ENCODE measurements at places on chromosomes 1 and 21. TPM values are rescaled to one million over a fixed set of nuclear protein-coding genes. Genes with fewer than 3 reads are reported as not detected.
A peak's percentile ranks its signal among the peaks of the same experiment; 100 is the strongest.

GRCh38 chr1:37239225-37239740 is 205.0 kb upstream of the GRIK3 start:
- H3K27me3 ChIP-seq, result peaks cover 6% of the 10 kb centered on the region
- DNase-seq, result no peak
- peaks cover 42% of the 10 kb centered on the region for H3K4me1 ChIP-seq

ILDR2 gene
- 0.56 TPM for total RNA-seq

GRCh38 chr21:37587635-37588177 is 221.1 kb downstream of the DYRK1A start:
- DNase-seq, result no peak
- no peaks in the 10 kb centered on the region for H3K36me3 ChIP-seq
- peaks cover 2% of the 10 kb centered on the region for H3K4me1 ChIP-seq
- no peak overlapping the region for H3K27ac ChIP-seq

DNA sequence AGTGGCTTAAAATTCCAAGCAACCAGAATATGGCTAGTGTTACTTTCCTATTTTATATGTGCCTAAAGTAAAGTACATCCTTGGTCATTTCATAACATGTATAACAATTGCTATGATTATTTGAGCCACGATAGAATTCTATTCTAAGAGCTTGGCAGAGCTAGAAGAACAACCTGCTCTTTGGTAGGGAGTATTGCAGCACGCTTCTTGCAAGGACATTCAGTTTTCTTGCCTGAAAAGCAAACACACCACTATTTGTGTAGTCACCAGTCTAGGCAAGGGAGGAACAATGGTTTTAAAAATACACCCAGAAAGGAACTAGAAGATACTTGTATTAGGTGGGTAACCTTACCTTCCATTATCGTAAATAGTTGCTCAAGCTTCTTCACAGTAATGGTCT is 51.5 kb downstream of the CNST start:
- no peak overlapping the region for H3K4me3 ChIP-seq
- no peak overlapping the region for H3K27ac ChIP-seq
- no peaks in the 10 kb centered on the region for H3K27me3 ChIP-seq

F13B gene
- total RNA-seq, result not detected

TRIM46 gene
- total RNA-seq, result 30.4 TPM

- H3K4me1 ChIP-seq, result peaks cover 14% of the 10 kb centered on the region
- DNase-seq, result peak; percentile 55
- H3K36me3 ChIP-seq, result no peaks in the 10 kb centered on the region
Observed at GRCh38 chr1:176206006-176206960, 803 bp downstream of the COP1 start.

DNA sequence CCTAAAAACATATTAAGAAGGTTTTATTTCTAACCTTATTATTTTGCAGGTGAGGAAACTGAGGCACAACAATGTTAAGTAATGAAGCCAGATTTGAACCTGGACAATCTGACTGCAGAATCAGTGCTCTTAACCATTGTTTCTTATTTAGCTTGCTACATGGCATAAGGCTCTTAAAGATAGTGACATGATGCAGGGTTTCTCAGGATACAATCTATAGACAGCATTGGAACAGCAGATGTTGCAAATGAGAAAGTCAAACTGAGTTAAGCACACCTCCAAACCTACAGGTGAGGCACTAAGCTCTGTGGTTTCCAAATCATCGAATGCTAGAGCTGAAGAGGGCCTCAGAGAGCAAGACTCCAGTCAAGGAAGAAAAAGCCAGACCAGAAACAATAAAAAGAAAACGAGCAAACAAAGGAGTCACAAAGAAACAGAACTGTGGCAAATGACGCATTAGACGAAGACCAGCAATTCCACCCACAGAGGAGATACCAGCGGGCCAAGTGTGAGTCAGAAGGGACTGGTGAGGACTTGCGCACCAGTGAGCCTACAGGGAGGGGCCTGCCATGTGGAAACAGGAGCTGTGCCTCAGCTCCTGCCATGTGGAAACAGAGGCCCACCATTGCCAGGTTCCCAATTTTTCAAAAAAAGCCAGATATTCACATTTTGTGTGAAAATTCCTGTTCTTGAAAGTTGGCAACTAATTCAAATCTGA is 14.4 kb downstream of the CD58 start:
- peaks cover 9% of the 10 kb centered on the region for H3K4me1 ChIP-seq

KIAA1614 gene
- total RNA-seq, result 4.1 TPM

FCRL2 gene
- total RNA-seq, result not detected

- DNase-seq, result no peak
- H3K4me1 ChIP-seq, result peaks cover 7% of the 10 kb centered on the region
- H3K27ac ChIP-seq, result no peak overlapping the region
- no peaks in the 10 kb centered on the region for H3K36me3 ChIP-seq
- no peak overlapping the region for H3K4me3 ChIP-seq
Observed at GRCh38 chr1:202547215-202547614, 163.0 kb downstream of the SYT2 start.

LCE1A gene
- not detected for total RNA-seq

DNA sequence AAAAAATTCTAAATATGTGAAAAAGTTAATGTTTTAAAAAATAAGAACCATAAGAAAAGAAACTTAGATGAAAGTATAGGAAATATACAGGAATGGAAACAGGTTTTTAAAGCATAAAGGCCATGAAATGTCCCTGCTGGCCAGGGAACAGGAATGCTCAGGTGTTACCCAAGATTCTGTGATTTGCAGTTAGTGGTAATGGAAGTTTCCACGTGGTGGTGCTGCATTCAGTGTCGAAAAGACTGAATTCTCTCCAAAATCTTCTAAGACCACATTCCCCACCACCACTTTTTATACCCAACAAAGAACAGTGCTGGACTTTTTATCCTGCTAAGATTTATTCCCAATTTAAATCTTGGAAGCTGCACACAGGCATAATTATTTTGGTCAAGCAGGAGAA is 126.2 kb downstream of the PRRX1 start:
- no peaks in the 10 kb centered on the region for H3K4me1 ChIP-seq
- no peaks in the 10 kb centered on the region for H3K27me3 ChIP-seq
- DNase-seq, result no peak
- no peak overlapping the region for H3K4me3 ChIP-seq

RAB13 gene
- 29.9 TPM for total RNA-seq

FAM110D gene
- 0.25 TPM for total RNA-seq

- peak within 1 kb of the TSS; percentile 2 for H3K27ac ChIP-seq
- DNase-seq, result no peak
- peaks cover 9% of the 10 kb centered on the region for H3K27me3 ChIP-seq
- H3K4me1 ChIP-seq, result peaks cover 2% of the 10 kb centered on the region
Observed at GRCh38 chr21:29939924-29940275, at the start of gene GRIK1. TSS of gene GRIK1 (minus strand) at chr21:29939996.

DNA sequence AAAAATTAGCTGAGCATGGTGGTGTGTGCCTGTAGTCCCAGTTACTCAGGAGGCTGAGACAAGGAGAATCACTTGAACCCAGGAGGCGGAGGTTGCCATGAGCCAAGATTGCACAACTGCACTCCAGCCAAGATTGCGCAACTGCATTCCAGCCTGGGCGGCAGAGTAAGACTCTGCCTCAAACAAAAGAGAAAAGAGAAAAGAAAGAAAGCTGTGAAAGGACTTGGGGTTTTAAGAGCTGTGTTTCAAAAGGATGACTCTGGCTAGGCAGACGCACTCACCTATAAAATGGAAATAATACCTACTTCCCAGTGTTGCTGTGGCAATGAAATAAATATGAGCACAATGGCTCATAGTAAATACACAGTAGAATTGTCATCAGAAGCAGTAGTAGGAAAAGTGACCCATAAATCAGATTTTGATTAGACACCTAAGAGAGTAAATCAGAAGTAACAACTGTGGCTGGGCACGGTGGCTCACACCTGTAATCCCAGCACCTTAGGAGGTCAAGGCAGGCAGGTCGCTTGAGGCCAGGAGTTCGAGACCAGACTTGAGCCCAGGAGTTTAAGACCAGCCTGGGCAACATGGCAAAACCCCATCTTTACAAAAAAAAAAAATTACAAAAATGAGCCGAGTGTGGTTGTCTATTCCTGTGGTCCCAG is 45.9 kb upstream of the PUM1 start:
- no peaks in the 10 kb centered on the region for H3K36me3 ChIP-seq
- DNase-seq, result no peak
- H3K4me3 ChIP-seq, result no peak overlapping the region
- no peak overlapping the region for H3K27ac ChIP-seq
- H3K27me3 ChIP-seq, result no peaks in the 10 kb centered on the region

SPRR4 gene
- not detected for total RNA-seq

NBPF3 gene
- total RNA-seq, result 3.1 TPM

GRCh38 chr1:172746091-172746949 is 87.4 kb downstream of the FASLG start:
- no peak for DNase-seq
- peaks cover 2% of the 10 kb centered on the region for H3K27me3 ChIP-seq
- no peak overlapping the region for H3K4me3 ChIP-seq
- no peaks in the 10 kb centered on the region for H3K4me1 ChIP-seq
- no peak overlapping the region for H3K27ac ChIP-seq
- H3K36me3 ChIP-seq, result no peaks in the 10 kb centered on the region

DNA sequence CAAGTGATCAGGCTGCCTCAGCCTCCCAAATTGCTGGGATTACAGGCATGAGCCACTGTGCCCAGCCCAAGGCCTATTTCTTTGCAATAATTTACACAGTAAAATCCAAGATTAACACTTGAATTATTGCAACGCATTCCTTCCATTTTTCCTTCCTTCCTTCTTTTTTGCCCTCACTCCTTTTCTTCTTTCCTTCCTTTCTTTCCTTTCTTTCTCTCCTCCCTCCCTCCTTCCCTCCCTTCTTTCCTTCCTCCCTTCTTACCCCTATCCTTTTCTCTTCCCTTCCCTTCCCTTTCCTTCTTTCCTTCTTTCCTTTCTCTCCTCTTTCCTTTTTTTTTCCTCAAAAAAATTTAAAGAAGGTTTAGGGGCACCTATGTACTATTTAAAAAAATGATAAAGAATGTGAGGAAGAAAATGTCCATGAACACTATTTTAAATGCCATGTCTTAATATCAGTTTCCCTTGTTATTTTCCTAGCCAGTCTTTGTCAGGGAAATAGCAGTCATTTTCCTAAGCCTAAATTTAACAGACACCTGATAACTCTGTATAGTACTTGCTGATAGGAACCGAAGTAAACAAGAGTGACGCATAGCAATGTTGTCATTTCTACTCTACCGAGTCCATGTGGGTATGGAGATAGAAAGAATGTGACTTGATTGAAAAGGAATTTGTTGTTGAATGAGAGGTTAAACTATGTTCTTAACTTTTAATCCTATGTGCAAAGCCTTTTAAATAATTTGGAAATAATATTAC is 79.8 kb upstream of the HMCN1 start:
- DNase-seq, result no peak
- no peak overlapping the region for H3K27ac ChIP-seq
- H3K27me3 ChIP-seq, result no peaks in the 10 kb centered on the region
- H3K36me3 ChIP-seq, result no peaks in the 10 kb centered on the region
- H3K4me3 ChIP-seq, result no peak overlapping the region

DNA sequence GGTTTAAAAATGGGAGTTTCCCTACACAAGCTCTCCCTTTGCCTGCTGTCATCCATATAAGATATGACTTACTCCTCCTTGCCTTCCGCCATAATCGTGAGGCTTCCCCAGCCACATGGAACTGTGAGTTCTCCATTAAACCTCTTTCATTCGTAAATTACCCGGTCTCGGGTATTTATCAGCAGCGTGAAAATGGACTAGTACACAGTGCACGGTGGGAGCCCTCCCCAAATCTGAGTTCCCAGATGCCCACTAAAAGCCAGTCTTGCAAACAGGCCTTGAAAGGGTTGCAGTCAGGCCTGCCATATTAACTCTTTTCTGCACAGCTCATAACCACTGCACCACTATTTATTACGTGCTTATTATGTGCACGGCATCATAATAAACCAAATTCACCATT is 400.9 kb downstream of the PRDM2 start:
- H3K27ac ChIP-seq, result no peak overlapping the region
- H3K27me3 ChIP-seq, result peaks cover 2% of the 10 kb centered on the region
- DNase-seq, result no peak
- H3K36me3 ChIP-seq, result no peaks in the 10 kb centered on the region
- no peaks in the 10 kb centered on the region for H3K4me1 ChIP-seq

PLA2G2D gene
- not detected for total RNA-seq

DNA sequence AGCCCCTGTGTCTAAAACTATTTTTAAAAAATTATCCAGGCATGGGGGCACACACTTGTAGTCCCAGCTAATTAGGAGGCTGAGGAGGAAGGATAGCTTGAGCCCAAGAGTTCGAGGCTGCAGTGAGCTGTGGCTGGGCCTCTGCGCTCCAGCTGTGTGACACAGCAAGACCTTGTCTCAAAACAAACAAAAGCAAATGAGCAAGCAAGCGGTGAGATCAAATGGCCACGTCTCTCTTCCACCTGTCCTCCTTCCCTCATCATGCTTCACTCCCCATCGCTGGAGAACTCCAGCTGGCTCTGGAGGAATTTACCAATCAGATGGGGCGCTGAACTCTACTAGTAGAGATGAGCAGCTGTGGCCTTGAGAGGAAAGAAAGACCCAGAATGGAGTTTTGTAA is 14.0 kb upstream of the REN start:
- H3K36me3 ChIP-seq, result no peaks in the 10 kb centered on the region
- H3K27ac ChIP-seq, result no peak overlapping the region
- no peaks in the 10 kb centered on the region for H3K4me1 ChIP-seq
- no peak overlapping the region for H3K4me3 ChIP-seq
- no peak for DNase-seq

- H3K27ac ChIP-seq, result no peak overlapping the region
- peaks cover 4% of the 10 kb centered on the region for H3K4me1 ChIP-seq
- H3K36me3 ChIP-seq, result peaks cover 18% of the 10 kb centered on the region
- DNase-seq, result no peak
- H3K4me3 ChIP-seq, result no peak overlapping the region
Observed at GRCh38 chr1:38585460-38585859, 274.1 kb downstream of the RRAGC start.

RCSD1 gene
- total RNA-seq, result not detected

CYP4A11 gene
- total RNA-seq, result 0.71 TPM

All from glutamatergic neuron (in vitro differentiated cells).